ENCODE measurements at places on chromosomes 4 and X.

- no peak for DNase-seq
Observed at GRCh38 chr4:1111259-1111809, 2.0 kb downstream of the RNF212 start.

DNA sequence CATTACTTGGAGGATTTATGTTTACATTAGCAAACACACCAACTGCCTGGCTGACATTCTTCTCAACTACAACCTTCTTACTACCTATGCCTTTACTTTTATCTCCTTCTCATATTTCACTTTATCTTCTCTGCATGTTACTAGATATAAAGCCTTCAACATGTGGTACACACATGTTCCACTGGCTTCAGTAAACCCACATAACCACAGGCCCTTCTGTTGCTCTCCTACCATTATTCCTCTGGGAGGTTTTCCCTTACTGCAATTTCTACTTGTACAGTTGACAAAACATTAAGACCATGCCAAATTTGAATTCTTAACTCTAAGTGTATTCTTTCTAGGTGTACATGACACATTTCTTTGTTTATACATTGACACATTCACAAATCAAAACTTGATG lies 133.1 kb downstream of the ARAP2 start:
- DNase-seq, result no peak

GRCh38 chrX:68929332-68930150 lies 100.7 kb downstream of the EFNB1 start:
- DNase-seq, result no peak

GRCh38 chrX:30215357-30215843 lies at the start of gene MAGEB2:
Gene MAGEB2, plus strand, starts transcription at chrX:30215563. Its CDS starts 3,018 bp downstream, at chrX:30218581.
- no peak for DNase-seq

DNA sequence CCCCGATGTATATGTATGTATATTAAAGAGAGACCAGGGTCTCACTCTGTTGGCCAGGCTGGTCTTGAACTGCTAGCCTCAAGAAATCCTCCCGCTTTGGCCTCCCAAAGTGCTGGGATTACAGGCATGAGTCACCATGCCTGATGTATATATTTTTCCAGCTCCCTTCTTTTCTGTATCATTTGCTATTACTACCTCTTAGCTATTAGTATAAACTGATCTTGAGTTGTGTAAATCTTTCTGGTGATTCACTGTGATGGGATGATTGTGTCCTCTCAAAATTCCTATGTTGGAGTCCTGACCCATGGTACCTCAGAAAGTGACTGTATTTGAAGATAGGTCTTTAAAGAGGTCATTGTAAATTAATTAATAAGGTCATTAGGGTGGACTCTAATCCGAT lies 53.1 kb downstream of the HPRT1 start:
- no peak for DNase-seq

- no peak for DNase-seq
Observed at GRCh38 chr4:138816875-138817274, 198.7 kb upstream of the NOCT start.

DNA sequence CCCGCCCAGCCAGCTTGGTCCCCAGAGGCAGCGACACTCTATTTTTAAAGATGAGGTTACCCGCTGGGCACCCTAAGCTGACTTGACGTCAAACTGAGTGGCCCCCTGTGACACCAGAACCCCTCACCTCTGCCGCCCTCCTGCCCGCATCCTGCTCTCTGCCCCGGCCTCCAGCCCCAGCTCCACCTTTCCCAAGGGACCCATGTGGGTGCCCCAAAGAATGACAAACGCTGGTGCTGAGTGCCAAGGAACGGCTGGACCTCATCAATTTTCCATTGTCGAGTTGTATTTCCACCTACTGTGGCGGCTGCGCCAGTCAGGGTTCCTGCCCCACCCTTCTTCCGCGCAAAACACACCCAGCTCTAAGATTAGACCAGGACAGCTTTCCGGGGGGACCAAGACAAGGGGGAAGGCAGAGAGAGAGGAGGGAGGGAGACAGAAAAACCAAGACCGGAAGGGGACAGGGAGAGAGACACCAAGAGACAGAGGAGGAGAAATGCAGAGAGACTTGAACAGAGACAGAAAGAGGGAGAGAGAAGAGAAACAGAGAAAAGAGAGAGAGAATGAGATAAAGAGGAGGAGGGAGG lies 2.0 kb downstream of the PRKX start:
- DNase-seq, result no peak

DNA sequence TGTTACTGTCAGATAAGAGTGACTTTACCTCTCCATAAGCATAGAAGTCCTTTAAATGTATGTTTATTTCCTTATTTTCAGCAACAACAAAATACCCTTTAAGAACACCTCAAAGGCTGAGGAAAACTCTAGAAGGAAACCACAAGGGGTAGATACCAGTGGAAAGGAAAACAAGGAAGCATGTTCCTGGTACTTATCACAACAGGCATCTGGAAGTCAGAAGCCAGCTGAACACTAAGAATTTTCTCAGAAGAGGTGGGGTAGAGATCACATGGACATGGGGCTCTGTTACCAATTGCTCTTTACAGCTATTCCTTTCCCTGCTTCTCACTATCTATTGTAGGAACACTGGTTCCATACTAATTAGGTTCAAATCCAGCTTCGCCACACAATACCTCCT lies 51.5 kb upstream of the BEND2 start:
- DNase-seq, result no peak

DNA sequence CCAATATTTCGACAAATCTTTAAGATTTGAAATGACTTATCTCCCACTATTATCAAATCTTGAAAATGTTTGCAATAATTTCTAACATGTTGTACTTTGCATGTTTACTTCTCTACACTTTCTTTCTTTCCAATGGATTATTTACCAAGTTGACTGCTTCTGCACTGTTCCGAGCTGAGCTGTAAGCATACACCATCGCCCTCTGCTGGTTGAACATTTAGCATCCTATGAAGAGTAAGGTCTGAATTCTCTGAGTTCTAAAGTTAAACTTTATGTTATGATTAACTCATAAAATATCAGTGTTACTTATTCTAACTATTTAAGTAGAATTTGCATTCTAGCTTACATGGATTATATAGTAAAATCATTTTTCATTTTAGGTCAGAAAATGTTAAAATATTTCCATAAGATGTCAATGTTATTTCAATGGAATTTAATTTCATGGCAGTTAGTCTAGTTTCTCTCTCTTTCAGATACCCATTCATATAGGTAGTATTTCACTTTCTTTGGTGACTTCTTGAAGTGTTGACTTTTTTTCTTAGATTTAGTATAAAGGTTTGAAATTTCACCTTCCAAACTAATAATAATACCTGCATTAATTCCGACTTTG lies 137.4 kb downstream of the DKK2 start:
- peak; percentile 14 for DNase-seq

DNA sequence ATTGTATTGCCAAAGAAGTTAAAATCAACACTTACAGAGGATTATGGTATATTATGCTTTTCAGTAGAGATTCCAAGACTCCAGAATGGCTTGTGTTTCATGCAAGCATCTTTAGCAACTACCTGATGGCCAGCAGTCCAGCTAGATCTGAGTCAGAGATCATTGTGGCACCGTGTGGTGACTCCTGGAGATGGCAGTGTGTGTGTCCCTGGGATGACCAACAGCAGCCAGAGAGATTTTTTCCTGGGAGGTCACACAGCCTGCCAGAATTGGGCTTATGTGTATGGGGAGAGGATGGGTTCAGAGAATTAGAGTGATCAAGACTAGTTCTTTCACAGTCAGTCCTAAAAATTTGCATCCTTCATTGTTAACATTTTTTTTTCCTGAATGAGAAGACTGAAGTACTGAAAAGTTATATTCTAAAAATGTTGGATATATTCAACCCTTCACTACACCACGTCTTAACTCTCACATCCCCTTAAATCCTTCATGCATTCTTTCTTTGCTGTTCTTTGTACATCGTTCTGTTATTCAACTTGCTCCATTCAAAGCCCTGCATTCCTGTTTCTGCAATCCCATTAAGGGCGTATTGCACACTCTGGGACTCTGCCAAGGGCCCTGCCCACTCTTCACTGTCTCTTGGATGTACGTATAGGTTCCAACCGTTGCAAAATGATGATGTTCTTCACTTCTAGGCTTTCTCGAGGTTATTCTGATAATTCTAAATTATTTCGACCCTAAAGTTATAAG lies 12.4 kb downstream of the TENM3 start:
- DNase-seq, result no peak

GRCh38 chr4:142406917-142407501 lies 439.1 kb downstream of the INPP4B start:
- DNase-seq, result no peak

GRCh38 chrX:149467920-149468319 lies 37.2 kb downstream of the IDS start:
- DNase-seq, result no peak

GRCh38 chr4:11710453-11711093 lies 281.9 kb upstream of the HS3ST1 start:
- DNase-seq, result no peak

DNA sequence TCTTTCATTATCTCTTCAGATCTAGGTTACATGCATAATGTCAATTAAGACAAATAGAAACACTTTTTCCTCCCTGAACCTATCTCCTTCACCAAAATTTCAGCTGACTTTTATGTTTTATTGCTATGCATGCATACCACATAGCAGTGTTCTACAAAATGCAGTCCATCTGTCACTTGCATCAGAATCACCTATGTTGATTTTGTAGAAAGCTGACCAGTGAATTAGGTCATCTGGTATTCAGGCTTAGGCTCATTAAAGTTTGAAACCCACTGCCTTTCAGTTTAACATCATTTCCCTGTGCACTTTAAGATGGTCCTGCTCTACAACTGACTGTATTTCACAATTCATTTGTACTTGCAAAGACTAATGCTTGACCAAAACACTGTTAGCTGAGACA lies 277.9 kb downstream of the CFAP299 start:
- no peak for DNase-seq
